GM23248 (cell line): ENCODE measurements at places on chromosomes 6 and 20. TPM values are rescaled to one million over a fixed set of nuclear protein-coding genes. Genes with fewer than 3 reads are reported as not detected.
A peak's percentile ranks its signal among the peaks of the same experiment; 100 is the strongest.

DNA sequence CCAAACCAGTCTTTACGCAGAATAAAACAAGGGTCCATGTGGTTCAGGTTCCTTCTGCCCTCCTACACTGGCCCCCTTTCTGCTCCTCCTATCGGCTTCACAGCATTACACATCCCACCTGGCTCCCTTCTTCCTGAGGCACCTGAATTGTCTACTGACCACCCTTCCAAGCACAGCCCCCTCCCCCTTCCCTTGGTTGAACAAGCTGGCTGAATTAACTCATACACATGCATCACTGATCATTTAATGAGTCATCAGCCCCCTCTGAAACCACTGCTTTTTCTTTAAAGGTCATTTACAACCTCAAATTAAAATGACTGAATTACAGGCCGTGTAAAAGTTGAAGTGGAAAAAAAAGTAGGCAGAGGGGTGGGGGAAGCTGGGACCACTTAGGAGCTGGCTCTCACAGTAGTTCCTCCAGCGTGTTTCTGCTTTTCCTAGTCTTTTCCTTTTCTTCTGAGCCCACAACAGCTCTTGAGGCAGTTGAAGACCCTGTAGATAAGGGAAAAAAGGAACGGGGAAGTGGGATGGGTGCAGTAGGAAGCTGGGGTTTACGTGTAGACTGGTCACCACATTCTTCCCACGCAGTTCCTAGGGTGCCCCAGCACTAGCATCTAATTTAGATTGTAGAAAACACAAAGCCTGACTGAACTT, 67.6 kb downstream of the FYN start:
- DNase-seq = peak; percentile 83

DNA sequence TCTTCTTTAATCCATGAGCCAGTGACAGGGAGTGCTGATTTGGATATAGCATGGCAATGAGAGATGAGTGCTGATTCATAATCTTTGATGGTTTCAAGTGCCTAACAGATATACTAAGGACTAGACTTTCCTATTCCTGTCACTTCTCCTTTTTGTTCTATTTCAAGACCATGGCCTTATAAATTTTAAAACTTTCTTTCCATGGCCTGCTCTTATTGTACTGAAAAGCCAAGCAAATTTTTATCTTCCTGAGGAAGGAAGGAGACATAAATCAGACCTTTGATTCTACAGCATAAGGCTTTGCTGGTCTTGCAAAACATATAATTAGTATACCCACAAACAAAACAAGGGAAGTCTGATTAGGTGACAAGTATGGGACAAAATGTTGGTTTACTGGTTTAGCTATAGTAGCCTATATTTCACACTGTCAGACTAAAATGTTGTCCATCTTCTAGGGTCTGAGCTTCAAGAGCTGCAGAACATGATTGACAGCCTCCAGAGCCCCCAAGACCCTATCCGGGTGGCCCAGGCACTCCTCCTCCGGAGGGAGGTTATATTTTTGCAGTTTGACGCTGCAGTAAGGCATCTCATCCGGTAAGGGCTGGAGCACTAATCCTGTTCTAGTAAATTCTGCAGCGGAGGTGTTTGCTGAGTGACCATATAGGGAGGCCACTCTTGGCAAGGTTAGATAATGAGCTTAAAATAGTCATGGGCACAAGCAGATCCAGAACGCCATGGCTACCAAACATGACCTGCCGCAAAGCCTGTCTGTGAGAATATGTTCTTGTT, 82.3 kb downstream of the CD164 start:
- no peak for DNase-seq

DNA sequence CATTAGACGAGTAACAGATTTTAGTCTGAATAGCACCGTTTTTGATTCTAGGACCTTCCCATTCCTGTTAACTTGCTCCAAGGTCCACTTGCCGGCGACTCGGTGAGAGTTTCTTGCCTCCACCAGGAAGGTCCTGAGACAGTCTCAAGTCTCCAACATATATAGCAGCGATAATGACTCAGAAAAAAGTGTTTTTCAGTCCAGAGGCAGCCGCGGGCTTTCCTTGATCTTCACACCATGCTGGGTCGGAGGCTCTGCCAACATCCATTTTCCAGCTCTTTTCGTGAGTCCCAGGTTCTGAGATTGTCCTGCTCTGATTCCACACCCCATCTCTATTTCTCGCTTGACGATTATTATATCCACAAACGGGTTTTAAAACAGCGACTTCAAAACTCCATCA, 170.5 kb downstream of the GPX5 start:
- DNase-seq = peak; percentile 34

DNA sequence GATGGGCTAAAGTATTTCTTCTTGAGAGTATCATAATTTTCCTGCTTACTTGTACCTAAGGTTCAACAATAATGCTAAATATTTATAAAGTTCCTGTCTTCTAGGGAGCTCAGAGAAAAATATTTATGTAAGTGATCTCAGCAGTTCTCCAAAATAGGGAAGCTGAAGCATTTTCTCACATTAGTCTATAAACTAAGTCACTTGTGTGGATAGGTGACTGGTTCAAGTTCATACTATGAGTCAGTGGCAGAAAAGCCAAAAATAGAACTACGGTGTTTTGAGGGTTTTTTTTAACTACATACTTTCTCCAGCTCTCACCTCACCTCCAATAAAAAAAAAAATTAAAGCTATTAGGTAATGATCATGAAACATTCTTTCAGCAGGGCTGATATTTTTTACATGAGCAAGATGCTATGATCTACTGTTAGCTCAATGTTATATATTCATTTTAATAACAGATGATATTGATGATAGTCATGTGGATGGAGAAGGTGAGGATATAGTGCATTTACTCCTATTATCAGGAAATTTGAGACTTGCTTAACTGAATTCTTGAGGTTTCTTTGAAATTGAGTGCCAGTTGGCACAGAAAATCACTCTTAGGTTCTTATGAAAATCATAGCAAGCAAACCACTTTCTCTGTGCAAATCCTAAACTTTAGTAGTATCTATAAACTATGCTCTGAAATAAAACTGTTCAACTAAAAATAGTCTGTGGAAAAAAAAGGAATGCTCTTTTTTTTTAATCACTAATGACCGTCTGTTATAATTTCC, 4.1 kb upstream of the MOXD1 start:
- peak; percentile 77 for DNase-seq

DNA sequence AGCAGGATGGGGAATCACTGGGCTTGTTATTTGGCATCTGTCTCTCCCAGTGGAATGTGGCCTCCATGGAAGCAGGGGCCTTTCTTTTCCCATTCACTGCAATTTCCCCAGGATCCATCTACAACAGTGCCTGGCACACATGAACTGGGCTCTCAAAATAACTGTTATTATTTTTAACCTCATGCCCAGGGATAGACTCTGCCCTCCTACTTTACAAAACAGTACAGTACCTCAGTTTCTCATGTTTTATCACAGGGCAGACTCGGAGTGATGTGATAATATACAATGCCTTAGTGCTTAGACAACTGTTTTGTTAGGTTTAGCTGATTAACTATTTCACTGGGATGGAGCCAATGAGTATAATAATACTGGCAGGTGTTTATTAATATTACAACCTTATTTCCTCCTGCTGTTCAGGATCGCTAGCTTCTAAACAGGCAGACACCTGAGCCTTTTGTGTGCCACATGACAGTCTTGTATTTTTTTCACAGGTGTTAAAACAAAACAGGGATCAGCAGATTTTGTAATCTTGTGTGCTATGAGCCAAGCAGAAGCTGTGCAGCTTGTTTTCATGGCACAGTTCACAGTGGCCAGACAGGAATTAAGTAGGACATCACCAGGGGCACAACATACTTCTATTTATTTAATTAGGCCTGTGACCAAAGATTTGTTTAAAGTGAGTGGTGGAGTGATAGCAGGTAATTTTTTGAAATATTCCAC, 157.7 kb upstream of the EYA4 start:
- DNase-seq = no peak

FAM83C gene
- total RNA-seq = not detected in 2 replicates

RUNX2 gene
- total RNA-seq = 4.4 and 5.7 TPM in 2 replicates

TREM1 gene
- not detected in 2 replicates for total RNA-seq

ZNF334 gene
- total RNA-seq = 1.4 TPM in 2 replicates

BTN1A1 gene
- total RNA-seq = 0.11 TPM in 1 of 2 replicates, not detected in the other
